ENCODE measurements at places on chromosomes 2 and 18.

- DNase-seq = no peak
These were observed 13.6 kb upstream of the IL1RN start for GRCh38 chr2:113113807-113114206.

- peak; percentile 50 for DNase-seq
These were observed 423 bp upstream of the TTC27 start for GRCh38 chr2:32627441-32627813.

DNA sequence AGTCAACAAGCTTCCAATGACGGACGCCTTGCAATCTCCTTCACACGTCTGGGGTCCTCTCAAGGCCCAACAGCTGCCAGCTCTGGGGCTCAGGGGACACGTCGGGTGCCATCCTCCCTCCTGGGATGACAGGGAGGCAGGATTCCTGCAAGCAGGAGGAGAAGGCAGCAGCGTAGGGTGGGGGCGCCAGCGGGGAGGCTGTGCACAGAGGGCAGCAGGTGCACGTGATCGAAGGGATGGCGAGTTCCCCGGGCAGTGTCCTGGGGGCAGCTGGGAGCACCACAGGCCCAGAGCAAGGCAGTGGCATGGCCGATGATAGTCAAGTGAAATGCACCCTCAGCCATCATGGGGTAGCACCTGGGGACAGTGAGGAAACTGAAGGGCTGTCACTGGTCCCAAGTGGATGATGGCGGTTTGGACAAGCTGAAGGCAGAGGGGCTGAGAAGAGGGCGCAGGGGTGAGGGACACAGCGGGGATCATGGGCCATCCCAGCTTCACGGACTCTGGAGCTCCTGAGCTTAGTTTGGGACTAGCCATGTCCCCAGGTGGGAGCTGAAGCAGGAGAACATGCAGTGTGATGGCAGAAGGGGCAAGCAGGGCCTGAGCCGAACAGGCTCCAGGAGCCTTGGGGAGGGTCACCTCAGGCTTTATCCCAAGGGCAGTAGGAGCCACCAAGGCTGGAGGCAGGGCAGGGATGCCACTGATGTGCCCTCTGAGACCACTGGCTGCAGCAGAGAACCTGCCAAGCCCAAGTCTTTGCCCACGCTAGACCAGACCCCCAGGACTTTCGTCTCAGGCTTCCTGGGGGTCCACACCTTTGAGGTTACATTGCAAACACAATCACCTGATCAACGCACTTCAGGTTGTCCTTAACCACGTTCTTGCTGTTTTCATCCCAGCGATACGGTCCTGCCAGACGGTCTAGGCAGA, 16.3 kb upstream of the SNED1 start:
- no peak for DNase-seq

- no peak for DNase-seq
These were observed 39.7 kb downstream of the HPCAL1 start for GRCh38 chr2:10342245-10342951.

DNA sequence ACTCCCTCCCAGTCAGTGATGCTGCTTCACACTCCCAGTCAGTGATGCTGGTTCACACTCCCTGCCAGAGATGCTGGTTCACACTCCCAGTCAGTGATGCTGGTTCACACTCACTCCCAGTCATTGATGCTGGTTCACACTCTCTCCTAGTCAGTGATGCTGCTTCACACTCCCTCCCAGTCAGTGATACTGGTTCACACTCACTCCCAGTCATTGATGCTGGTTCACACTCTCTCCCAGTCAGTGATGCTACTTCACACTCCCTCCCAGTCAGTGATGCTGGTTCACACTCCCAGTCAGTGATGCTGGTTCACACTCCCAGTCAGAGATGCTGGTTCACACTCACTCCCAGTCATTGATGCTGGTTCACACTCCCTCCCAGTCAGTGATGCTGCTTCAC, 34.3 kb upstream of the KCNG2 start:
- DNase-seq = no peak

DNA sequence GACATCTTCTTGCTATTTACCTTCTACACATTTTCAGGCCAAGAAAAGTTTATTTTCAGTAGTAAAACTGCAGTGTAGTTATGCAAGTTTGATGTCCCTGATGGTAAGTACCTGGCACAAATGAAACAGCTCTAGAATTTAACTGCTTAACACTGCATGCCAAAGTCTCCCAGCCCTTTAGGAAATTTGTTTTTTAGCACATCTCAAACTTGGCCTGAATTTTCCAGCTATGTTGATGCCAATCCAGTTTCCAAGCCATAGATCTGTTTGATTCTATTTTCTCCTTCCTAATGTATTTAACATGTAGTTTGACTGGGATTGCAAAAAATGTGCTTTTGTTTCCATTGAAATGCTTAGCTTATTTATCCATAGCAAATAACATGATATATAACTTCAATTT, 29.3 kb upstream of the ZNF385B start:
- DNase-seq = no peak

DNA sequence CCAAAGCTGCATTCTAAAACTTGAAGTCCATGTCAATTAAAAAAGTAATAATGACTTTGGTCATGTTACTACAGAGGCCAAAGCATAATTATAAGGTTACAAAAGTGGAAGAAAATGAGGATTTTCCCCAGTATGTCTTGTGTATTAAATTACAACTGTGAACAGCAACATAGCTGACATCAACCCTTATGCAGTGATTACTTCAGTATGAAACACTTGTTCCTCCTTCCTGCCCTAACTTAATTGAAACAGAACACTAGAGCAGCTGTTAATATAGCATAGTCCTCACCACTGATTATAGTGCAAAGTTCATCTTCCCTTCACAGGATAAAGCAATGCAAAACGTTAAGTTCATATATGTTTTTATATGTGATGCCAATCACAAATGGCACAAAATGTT, 29.9 kb downstream of the EPB41L3 start:
- DNase-seq = no peak

- no peak for DNase-seq
These were observed 81.0 kb upstream of the TMEM18 start for GRCh38 chr2:758073-758820.

GRCh38 chr2:45254025-45254424, 244.8 kb upstream of the SIX2 start:
- DNase-seq = no peak

- no peak for DNase-seq
These were observed 1386.0 kb upstream of the CELF4 start for GRCh38 chr18:38951633-38952032.

DNA sequence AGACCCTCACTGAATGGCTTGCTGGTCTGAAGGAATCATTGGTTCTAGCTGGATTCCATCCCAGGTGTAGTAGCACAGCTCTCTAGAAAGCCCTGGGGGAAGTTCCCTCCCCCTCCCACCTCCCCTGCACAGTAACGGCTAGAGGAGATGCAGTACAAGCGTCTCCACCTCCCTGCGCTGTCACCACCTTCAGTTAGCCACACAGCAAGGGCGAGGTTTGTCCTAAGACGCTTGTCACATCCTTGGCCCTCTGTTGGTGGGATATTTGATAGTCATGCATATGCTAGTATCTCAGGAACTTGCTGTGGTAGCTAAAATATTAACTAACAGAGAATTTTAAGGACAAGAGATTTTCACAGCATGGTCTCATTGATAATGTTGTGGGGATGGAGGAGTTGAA, 19.4 kb downstream of the TRAPPC12 start:
- peak; percentile 12 for DNase-seq

- peak; percentile 53 for DNase-seq
These were observed 2.8 kb upstream of the TUBA4B start for GRCh38 chr2:219250049-219250781.

DNA sequence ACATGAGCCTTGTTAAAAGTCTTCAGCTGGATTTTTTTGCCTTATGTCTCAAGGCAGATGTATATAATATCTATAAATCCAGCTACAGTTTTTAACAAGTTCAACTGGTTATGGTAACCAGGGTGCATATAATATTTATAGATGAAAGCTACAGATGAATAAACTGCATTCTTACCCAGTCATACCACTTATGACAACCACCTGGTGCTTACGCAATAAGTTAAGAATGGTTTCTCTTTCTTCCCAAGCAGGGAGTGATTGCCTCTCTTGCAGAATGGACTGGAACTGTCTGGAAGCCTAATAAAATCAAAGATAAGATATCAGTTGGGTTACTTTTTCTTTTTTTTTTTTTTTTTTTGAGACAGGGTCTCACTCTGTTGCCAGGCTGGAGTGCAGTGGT, 19.6 kb downstream of the DHX57 start:
- DNase-seq = no peak

- no peak for DNase-seq
These were observed 43.5 kb downstream of the CYP27C1 start for GRCh38 chr2:127176371-127177311.

DNA sequence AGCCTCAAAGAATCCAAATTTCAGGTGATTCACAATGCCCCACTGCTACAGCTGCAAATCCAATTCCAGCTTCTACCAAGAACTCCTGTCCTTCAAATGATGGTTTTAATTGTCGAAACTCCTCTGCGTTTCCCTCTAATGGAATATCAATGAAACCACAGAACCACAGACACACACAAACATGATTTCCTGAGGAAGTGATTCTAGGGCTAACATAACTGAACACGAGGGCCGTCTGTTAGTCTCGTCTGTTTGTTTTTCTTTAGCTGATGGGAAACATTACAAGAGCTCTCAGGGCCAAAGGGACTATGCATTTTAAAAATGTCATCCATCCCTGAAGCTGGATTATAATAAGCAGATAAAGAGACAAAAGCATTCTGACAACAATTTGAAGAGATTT, 59.4 kb downstream of the RNF152 start:
- peak; percentile 39 for DNase-seq

DNA sequence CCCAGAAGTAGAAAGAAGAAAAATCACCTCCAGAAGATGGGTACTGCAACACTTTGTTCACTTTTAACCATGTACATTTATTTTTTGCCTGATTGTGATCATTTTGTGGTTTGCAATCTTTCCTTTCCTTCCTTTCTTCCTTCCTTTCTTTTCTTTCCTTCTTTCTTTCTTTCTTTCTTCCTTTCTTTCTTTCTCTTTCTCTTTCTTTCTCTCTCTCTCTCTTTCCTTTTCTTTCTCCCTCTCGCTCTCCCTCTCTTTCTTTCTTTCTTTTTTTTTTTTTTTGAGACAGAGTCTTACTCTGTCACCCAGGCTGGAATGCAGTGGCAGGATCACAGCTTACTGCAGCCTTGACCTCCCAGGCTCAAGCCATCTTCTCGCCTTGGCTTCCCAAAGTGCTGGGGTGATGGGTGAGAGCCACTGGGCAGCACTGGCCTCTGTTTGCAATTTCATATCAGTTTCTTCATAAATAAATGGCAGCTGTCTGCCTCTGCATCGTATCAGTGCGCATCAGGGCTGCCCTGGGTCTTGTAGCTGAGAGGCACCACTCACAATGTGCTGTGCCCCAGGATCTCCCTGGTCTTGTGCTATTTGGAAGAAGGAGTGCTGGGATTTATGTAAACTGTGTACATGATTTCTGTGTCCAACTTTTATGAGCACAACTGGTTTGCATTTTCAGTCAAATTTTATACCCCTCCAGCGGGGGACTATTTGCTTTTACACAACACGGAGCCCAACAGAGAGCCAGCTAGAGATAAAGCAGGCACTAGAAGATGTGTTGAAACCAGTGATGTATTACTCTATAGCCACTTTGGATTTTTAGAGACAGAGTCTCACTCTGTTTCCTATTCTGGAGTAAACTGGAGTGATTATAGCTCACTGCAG, 6.9 kb upstream of the LIMS2 start:
- DNase-seq = no peak

DNA sequence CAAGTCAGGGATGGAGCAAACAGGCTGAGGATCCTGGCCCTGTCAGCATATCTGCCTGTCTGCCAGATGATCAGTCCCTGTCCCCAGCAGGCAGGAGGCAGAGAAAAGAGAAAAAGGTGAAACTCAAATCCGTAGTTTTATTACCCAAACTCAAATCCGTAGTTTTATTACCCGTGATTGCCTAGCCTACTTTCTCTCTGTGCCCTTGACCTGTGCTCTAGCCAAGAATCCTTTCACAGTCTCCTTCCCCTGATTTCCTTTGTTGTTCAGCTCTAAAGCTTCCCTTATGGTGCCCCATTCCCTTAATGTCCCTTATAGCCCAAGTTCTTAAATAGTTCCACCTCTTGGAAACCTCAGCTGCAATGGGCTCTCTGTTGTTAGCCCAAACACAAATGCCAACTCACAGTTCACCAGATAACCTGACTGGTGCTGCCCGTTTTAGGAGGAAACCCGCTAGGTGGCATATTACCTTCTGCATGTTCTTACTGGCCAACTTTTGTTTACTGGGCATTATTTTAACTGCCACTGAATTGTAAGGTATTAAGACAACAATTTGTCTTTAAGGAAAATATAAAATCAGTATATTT, 125.7 kb upstream of the FZD5 start:
- no peak for DNase-seq

DNA sequence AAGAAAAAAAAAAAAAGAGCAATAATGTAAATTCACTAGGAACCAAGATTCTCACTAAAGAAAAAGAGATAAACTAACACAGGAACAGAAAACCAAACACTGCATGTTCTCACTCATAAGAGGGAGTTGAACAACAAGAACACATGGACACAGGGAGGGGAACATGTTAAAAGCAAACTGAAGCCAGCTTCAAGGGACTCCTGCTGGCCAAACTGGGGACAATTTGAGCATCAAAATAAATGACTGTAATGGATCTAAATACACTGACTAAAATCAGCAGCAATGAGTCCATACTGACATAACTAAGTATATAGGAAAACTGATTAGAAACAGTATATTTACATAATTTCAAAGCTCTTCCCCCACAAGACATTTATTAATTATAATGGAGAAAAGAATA, 73.0 kb downstream of the FARSB start:
- DNase-seq = peak; percentile 53

DNA sequence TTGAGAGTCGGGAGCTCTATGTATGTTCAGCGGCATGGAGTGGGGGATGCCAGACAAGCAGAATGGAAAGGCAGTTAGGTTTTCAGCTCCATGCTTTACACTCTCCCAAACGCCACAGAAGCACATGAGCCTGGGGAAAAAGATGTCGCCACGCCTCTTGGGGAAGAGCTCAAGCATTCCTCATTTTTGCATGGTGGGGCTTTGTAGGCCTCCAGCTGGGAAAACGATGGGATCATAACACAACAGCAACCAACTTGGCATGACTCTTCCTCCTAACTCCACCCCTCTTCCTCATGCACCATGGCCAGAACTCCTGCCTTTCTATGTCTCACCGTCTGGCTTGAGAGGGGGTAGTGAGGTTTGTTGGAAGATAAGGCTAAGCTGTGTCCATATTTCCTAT, 102.6 kb downstream of the PAX3 start:
- DNase-seq = no peak

DNA sequence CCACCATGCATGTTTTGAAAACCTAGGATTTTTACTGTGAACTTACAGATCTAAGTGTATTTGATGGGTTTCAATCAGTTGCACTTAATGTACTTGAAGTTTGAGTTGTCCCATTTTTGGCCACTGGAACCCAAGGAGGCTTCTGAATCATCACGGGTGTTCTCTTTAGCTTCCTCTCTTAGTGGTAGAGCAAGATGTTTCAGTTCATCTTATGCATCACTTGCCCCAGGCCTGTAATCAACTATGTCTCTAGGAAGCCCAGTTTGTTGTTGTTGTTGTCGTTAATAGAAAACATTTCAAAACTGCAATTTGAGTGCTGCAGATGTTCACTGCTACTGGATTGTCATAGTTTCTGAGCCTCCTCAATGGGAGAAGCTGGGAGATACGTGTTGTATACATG, 97.0 kb downstream of the FHOD3 start:
- DNase-seq = no peak

- no peak for DNase-seq
These were observed 81.5 kb downstream of the LDLRAD4 start for GRCh38 chr18:13300029-13300428.

GRCh38 chr2:64012115-64012514, 7.1 kb downstream of the VPS54 start:
- DNase-seq = no peak

Measured in hematopoietic multipotent progenitor cell treated with erythropoietin and hydrocortisone succinate and interleukin-3 and kit ligand, for 6 days (in vitro differentiated cells).